Naive thymus-derived CD8-positive, alpha-beta T cell (primary cell): ENCODE measurements at places on chromosomes 5 and 9. TPM values are rescaled to one million over a fixed set of nuclear protein-coding genes. Genes with fewer than 3 reads are reported as not detected.
A peak's percentile ranks its signal among the peaks of the same experiment; 100 is the strongest.

- DNase-seq, result no peak
- peaks cover 32% of the 10 kb centered on the region for H3K27me3 ChIP-seq
- no peak within 1 kb of the TSS for H3K27ac ChIP-seq
- H3K4me3 ChIP-seq, result peak within 1 kb of the TSS; percentile 60
- H3K4me1 ChIP-seq, result peaks cover 3% of the 10 kb centered on the region
Measured at GRCh38 chr5:9545992-9546851, at the start of gene SEMA5A. SEMA5A (minus strand) TSS chr5:9546075; CDS start chr5:9379946, 166,129 bp downstream.

DNA sequence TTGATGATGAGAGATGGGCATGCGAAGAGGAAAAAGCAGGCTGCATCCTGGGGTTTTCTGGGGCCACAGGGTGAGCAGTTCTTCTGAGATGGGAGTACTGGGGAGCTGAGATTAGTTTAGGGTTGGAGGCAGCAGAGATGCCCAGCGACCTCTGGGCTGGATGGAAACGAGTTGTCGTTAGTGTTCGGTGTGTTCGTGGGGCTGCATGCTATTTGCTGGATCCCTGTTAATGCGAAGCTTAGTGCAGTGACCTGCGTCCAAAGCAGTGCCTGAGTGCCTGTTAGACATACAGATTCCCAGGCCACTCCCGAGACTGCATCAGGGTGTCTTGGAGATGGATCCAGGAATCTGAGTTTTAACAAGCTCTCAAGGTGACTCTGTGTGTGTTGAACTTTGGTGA is 201.3 kb downstream of the CACNA1B start:
- no peak overlapping the region for H3K4me3 ChIP-seq
- H3K4me1 ChIP-seq, result no peaks in the 10 kb centered on the region
- no peak for DNase-seq
- peaks cover 44% of the 10 kb centered on the region for H3K27me3 ChIP-seq
- no peaks in the 10 kb centered on the region for H3K36me3 ChIP-seq

- no peaks in the 10 kb centered on the region for H3K27me3 ChIP-seq
- no peaks in the 10 kb centered on the region for H3K36me3 ChIP-seq
- peaks cover 46% of the 10 kb centered on the region for H3K4me1 ChIP-seq
- peak overlapping the region; percentile 100 for H3K27ac ChIP-seq
- peak; percentile 68 for DNase-seq
- peak overlapping the region; percentile 98 for H3K4me3 ChIP-seq
Measured at GRCh38 chr5:43396762-43397304, 15.4 kb downstream of the CCL28 start.

- H3K27me3 ChIP-seq, result no peaks in the 10 kb centered on the region
- H3K4me1 ChIP-seq, result peaks cover 48% of the 10 kb centered on the region
- DNase-seq, result no peak
- H3K36me3 ChIP-seq, result no peaks in the 10 kb centered on the region
- peak overlapping the region; percentile 70 for H3K27ac ChIP-seq
Measured at GRCh38 chr5:139468421-139468931, 2.3 kb upstream of the SMIM33 start.

DNA sequence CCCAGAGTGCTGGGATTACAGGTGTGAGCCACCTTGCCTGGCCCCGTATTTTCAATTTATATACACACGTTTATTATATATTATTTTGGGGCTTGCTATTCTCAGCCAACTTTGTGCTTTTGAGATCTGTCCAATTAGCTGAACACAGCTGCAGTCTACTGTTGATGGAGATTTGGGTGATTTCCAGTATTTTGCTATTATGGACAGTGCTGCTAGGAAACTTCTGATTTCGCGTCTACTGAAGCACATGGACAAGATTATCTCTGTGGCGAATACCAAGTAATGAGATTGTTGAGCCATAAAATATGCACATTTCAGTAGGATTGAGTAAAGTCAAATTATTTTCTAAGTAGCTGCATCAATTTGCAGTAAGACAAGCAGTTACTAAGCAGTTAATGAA is 1731.2 kb upstream of the CDH6 start:
- H3K27ac ChIP-seq, result no peak overlapping the region
- H3K4me3 ChIP-seq, result no peak overlapping the region
- H3K36me3 ChIP-seq, result no peaks in the 10 kb centered on the region
- H3K4me1 ChIP-seq, result no peaks in the 10 kb centered on the region
- H3K27me3 ChIP-seq, result no peaks in the 10 kb centered on the region

DNA sequence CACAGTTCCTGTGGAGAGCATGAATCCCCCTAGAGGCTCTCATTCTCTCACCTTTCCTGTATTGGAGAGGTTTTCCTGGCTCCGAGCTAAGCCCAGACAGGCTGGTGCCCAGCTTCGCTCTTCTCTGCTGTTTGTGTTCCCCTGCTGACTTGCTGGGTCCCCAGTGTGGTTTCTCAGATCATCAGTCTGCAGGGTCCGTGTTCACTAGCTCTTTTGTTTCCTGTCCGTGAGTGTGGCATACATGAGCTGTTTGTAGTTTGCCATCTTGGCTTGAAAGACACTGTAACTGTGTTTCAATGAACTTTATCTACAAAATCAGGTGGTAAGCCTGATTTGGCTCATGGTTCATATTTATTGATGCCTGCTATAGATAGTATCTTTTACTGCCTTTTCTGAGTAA is 23.8 kb downstream of the LOX start:
- no peak overlapping the region for H3K27ac ChIP-seq
- DNase-seq, result no peak
- peaks cover 3% of the 10 kb centered on the region for H3K4me1 ChIP-seq
- H3K27me3 ChIP-seq, result no peaks in the 10 kb centered on the region
- peaks cover 8% of the 10 kb centered on the region for H3K36me3 ChIP-seq
- H3K4me3 ChIP-seq, result no peak overlapping the region

DNA sequence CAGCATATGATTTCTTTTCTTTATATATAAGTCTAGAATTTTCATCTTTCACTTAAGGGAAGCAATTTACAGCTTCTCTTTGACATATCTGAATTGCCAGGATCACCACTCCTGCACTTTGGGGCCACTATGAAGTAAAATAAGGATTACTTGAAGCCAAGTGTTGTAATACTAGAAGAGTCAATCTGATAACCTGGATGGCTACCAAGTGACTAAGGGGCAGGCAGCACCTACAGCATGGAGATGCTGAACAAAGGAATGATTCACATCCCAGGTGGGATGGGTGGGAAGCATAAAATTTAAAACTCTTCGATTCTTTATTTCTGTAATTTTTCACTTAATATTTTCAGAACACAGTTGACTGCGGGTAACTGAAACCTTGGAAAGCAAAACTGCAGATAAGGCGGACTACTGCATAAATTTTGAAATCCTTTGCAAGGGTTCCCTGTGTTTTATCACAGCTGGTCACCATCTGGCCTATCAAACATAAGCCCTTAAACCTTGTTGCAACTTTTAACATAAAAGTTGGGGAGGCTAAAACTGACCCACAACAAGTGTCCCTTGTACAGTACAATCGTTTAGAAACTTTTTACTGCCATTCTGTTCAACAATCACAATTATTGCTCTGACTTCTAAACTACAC is 31.2 kb downstream of the NR3C1 start:
- no peak for DNase-seq
- H3K4me1 ChIP-seq, result peaks cover 28% of the 10 kb centered on the region

Gene CD180
- 1.4 TPM for total RNA-seq

Gene OR1J4
- total RNA-seq, result 0.41 TPM

Gene ENC1
- total RNA-seq, result 0.91 TPM

Gene SPINK7
- not detected for total RNA-seq
